ENCODE measurements at places on chromosomes 4 and X.

GRCh38 chr4:1655081-1655480 lies 29.0 kb downstream of the FAM53A start:
- DNase-seq: no peak

GRCh38 chr4:2789351-2789750 lies 3.5 kb upstream of the SH3BP2 start:
- no peak for DNase-seq

DNA sequence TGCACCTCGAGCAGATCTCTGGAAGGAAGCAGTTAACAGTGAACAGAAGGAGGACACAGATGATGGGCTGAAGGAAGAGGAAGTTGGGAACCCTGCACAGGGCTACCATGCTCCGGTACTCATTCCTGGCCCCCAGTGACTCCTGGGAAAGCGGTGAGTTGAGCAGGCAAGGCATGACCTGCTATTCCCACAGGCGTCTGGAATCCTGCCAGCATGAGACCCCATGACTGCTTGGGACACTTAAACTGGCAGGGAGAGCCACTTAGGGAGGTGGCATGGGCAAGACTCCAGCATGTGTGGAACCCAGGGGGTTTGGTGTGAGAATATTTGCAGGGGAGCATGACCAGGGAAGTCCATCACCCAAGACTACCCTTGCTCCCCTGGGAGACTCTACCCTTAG lies 1056.4 kb upstream of the POU3F4 start:
- no peak for DNase-seq

DNA sequence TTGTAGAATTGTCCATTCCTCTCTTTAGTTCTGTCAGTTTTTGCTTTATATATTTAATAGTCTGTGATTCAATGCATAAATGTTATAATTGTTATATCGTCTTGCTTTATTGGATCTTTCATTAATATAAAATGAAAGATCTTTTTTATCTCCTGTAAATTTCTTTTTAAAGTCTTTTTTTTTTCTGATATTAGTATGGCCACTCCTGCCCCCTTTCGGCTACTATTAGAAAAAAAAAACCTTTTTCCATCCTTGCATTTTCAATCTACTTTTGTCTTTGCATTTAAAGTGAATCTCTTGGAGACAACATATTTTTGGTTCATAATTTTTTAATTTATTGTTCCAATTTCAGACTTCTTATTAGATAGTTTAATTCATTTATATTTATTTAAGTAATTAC lies 677.4 kb upstream of the NDST4 start:
- no peak for DNase-seq

- DNase-seq: no peak
Observed at GRCh38 chr4:7658341-7659204, 223.8 kb upstream of the PSAPL1 start.

GRCh38 chrX:7215842-7216241 lies 67.9 kb upstream of the PUDP start:
- DNase-seq: no peak

DNA sequence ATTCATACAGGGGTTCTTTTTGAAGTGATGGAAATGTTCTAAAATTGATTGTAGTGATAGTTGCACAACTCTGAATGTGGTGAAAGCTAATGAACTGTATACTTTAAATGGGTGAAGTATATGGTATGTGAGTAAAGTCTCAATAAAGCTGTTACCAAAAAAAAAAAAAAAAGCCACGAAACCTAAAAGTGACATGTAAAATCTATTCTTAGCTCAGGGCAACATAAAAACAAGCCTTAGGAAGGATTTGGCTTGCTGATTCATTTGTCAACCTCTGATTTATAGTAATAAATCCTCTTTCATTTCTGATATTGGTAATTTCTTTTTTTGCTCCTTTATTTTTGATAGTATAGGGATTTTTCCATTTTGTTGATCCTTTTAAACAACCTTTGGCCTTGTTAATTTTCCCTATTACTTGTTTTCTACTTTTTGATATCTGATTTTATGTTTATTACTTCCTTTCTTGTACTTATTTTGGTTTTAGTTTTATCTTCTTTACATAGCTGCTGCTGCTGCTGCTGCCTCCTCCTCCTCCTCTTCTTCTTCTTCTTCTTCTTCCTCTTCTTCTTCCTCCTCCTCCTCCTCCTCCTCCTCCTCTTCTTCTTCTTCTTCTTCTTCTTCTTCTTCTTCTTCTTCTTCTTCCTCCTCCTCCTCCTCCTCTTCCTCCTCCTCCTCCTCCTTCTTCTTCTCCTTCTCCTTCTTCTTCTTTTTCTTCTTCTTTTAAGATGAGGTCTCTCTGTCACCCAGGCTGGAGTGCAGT lies 79.4 kb downstream of the ADGRG4 start:
- no peak for DNase-seq

- DNase-seq: no peak
Observed at GRCh38 chr4:144970597-144970996, 127.4 kb downstream of the ANAPC10 start.

- DNase-seq: no peak
Observed at GRCh38 chr4:179597301-179597700, 2155.1 kb upstream of the AGA start.

DNA sequence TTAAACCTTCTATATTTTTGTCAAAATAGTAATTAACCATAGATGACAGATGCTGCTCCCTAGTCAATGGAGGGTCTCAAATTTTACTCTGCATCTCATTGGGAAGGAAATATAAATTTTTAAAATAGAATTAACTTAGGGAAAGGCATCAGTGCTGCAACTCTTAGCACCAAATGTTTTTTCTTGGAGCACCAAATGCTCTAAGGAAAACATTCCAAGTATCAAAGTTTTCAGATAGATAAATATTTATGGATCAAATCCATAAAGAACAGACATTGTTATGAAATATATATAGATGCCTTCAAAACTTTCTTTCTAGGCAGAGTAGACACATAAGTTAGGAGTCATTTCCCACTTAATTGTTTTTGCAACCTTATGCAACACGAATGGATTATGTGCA lies 168.7 kb downstream of the ANTXR2 start:
- no peak for DNase-seq

Measured in activated naive CD8-positive, alpha-beta T cell treated with anti-CD3 and anti-CD28 coated beads, Interleukin-2, amount 50 U/mL, for 24 hours (primary cell).